ENCODE measurements at places on chromosomes 13 and 19. TPM values are rescaled to one million over a fixed set of nuclear protein-coding genes. Genes with fewer than 3 reads are reported as not detected.

The SIAH3 gene
- total RNA-seq: 0.02 TPM

DNA sequence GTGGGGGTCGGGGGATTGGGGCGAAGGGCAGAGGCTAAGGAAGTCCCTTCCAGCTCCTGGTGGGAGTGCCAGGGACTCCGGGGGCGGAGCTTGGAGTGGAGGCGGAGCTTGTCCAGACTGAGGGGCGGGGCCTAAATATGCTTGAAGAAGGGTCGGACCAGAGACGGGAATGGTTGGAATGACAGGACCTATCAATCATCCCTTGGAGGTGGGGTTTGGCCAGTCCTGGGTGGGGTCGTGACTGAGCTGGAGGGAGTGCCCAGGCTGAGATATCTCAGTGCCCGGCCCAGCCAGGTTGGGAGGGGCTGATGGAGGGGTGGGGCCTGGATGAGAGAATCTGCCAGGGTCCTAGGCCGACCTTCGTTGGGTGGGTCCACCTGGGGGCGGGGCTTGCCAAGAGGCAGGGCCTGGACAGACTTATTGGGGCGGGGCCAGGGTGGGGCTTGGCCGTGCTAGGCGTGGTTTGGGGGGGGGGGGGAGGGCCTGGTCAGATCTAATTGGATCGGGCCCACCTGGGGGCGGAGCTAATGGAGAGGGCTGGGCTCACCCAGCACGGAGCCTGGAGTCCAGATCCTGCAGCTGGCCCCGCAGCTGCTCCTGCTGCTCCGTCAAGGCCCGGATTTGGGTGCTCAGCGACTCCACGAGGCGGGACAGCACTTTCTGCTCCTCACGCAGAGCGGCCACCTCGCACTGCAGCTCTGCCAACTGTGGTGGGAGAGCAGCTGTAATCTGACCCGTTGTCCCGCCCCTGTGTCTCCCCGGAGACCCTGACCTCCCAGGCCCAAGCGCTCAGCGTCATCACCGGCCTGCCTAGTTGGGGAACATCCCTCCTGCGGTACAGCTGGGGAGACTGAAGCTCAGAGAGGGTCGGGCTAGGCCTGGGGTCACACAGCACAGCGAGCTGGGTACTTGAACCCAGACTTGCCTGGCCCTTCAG is 2.6 kb upstream of the WIZ start:
- DNase-seq: peak; percentile 93

GRCh38 chr19:919199-920050 is 2.3 kb downstream of the KISS1R start:
- no peak for DNase-seq

DNA sequence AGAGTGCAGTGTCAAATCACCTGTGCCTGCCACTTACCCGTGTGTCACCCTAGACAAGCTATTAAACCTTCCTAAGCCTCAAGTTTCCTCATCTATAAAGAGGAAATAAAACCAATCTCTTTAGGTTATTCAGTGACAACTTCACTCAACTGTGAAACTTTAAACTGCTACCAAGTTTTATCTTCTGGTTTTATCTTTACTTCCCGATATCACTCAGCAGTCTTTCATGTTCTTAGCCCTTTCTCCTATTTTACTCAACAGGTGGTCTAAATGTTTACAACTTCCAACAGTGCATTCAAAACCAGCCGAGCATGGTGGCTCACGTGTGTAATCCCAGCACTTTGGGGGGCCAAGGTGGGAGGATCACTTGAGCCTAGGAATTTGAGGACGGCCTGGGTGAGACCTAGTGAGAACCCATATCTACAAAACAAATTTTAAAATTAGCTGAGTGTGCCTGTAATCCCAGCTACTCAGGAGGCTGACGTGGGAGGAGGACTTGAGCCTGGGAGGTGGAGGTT is 59.6 kb downstream of the GPALPP1 start:
- DNase-seq: no peak

The TPTE2 gene
- not detected for total RNA-seq

The LRG1 gene
- total RNA-seq: not detected

The DOHH gene
- total RNA-seq: 17.9 TPM

The SKA3 gene
- total RNA-seq: 0.34 TPM

The SLC7A9 gene
- total RNA-seq: 0.36 TPM

GRCh38 chr19:33755099-33756035 is 41.3 kb upstream of the KCTD15 start:
- DNase-seq: no peak

DNA sequence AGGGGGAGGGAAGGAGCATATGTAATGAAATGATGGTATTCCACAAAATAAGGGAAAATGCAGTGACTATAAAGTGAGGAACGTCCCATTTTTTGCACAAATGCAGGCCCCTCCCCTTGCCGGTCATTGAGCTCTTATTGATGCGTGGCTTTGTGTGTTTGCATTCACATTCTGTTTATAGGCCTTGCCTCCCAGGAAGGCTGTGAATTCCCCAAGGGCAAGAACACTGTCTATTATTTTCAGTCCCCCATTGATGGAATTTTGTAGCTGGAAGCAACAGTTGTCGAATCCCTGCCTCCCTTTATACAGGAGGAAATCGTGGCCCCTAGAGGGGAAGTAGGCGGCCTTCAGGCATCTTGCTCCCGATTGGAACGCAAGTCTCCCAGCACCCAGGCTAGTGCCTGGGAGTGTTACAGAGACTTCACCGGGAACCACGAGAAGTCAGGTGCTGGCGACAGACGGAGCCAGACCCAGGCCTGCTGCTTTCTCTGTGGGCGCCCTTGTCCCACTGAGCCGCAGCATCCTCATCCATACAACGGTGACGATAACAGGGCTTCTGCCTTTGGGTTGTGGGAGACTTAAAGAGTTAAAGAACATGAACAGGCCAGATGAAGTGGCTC is 6.9 kb downstream of the SBSN start:
- DNase-seq: no peak

The ATXN8OS gene
- not detected for total RNA-seq

GRCh38 chr13:21012211-21012610 is 49.2 kb downstream of the LATS2 start:
- DNase-seq: no peak

- DNase-seq: no peak
These were observed 504.5 kb downstream of the TBC1D4 start for GRCh38 chr13:74977498-74977897.

DNA sequence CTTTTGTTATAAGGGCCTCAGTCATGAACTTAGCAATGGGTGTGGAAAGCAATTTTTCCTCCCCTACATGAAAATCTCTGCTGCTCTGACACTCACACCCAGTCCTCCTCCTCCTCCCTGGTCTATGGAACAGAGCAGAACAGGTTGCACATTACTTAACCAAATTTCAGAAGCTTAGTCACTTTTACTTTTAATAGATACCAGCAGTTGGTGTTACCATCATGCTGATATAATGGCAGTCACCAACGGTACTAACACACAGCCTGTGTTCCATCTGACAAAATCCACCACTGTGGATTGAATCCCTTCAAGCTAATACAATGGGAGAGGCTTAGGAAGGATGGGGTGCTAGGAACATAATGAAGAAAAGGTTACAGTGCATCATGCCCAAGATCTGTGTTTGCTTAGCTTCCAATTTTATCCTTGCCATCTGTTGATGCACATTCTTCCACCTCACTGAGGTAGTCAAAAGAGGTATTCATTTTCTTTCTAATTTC is 9.8 kb downstream of the TPT1 start:
- DNase-seq: no peak

The KL gene
- total RNA-seq: 1.4 TPM

GRCh38 chr19:11486661-11487503 is 6.0 kb upstream of the ELAVL3 start:
- DNase-seq: no peak

- no peak for DNase-seq
These were observed 11.1 kb downstream of the IRGC start for GRCh38 chr19:43726736-43727592.

The MEDAG gene
- 9.6 TPM for total RNA-seq

The CLEC11A gene
- total RNA-seq: 1.6 TPM

- DNase-seq: no peak
These were observed 671 bp upstream of the SLC46A3 start for GRCh38 chr13:28719227-28720055.

The CNN1 gene
- total RNA-seq: 11.9 TPM

DNA sequence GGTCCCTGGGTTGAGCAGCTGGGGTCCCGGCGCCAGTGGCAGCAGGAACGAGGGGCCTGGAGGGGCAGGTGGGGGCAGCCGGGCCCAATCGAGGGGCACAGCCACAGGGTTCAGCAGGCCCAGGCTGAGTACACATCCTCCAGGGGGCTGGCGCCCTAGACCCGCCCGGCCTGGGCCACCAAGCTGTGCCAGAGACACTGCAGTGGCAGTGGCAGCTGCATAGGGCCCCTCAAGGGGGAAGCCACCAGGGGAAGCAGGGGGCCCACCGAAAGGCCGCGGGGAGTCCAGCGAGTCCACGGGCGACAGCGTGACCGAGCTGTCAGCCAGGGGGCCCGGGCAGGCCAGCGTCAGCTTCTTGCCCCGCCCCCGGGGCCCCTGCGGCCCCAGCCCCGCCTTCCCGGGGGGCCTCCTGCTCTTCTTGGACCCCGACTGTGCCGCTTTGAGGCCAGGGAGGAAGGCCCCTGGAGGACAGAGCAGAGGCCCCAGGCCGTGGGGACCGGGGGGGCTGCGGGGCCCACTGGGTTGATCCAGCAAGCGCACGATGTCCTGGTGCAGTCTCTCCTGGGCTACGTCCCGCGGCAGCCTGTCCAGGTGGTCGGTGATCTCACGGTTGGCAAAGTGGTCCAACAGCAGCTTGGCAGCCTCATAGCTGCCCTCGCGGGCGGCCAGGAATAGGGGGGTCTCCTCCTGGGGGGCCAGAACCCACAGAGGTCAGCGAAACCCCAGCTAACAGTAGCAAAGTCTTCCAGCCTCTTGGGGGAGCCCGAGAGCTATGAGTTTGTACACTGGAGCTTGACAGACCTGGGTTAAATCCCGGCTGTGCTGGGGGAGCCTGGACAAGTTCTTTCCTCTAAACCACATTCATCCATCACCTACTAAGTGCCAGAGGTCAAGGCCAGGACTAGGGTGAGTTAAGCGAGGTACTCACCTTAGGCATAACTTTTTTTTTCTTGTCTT is 39.5 kb downstream of the NOTCH3 start:
- DNase-seq: no peak

GRCh38 chr19:56071151-56071550 is 49.9 kb downstream of the ZNF787 start:
- DNase-seq: no peak

The WASF3 gene
- 6.8 TPM for total RNA-seq

The ZNF560 gene
- 0.48 TPM for total RNA-seq

The NOP53 gene
- total RNA-seq: 96.3 TPM

GRCh38 chr19:11560404-11561051 is 1.5 kb upstream of the ELOF1 start:
- no peak for DNase-seq

The DLL3 gene
- total RNA-seq: not detected

- DNase-seq: no peak
These were observed 23.9 kb downstream of the DHRS12 start for GRCh38 chr13:51780099-51780498.

- no peak for DNase-seq
These were observed 15.5 kb upstream of the ZNF14 start for GRCh38 chr19:19748249-19748938.
